Left ventricle myocardium inferior (tissue), 1 donor: ENCODE measurements at places on chromosomes 6 and 20.
A peak's percentile ranks its signal among the peaks of the same experiment; 100 is the strongest.

DNA sequence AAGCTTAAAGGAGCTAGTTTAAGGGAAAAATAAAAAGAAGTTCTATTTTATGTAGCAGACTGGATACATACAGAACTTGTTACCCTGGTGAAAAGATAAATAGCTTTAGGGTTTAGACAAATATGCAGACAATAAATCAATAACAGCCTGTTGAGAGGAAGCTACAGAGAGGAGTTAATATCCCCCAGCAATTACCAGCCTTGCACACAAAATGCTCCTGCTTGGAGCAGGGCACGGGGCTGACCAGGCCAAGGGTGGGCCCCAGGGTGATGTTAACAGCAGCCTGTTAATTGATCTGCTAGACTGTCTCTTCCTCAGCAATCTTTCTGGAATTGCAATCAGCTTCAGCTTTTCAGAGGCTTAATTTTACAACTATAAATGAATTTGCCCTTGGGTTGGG lies 125.1 kb upstream of the SOX4 start:
- DNase-seq, result no peak
- H3K27ac ChIP-seq, result no peak overlapping the region
- H3K4me1 ChIP-seq, result no peaks in the 10 kb centered on the region
- no peak overlapping the region for H3K4me3 ChIP-seq

- H3K4me3 ChIP-seq, result no peak overlapping the region
- no peaks in the 10 kb centered on the region for H3K4me1 ChIP-seq
- no peak for DNase-seq
- H3K36me3 ChIP-seq, result no peaks in the 10 kb centered on the region
These were observed 203.7 kb downstream of the SYNDIG1 start for GRCh38 chr20:24672886-24673677.

GRCh38 chr6:36544228-36544627 lies 3.1 kb downstream of the STK38 start:
- peak overlapping the region; percentile 99 for H3K4me3 ChIP-seq
- no peak for DNase-seq
- H3K27me3 ChIP-seq, result no peaks in the 10 kb centered on the region

DNA sequence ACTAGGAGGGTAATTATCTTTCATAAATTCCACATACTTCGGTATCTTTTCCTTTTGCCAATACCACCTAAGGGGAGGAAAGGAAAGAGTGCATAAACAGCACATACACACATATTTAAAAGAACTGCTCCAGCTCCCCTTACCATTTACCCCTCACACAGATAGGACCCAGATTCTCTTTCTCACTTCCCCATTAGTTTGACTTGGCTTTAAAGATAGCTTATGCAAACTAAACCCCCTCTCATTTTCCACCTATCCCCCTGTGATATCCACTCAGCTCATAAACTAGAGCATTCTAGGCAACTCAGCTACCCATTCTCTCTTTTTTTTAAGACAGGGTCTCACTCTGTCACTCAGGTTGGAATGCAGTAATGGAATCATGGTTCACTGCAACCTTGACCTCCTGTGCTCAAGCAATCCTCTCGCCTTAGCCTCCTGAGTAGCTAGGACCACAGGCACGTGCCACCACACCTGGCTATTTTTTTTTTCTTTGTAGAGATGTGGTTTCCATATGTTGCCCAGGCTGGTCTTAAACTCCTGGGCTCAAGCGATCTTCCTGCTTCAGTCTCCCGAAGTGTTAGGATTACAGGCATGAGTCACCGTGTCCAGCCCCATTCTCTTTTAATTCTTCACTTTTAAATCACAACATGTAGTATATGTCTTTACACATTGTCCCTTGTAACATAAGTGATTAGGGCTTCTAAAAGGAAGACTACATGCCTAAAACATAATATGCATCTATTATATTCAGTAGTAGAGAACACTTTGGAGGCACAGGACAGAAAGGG lies 4.0 kb downstream of the FUCA2 start:
- no peak overlapping the region for H3K27ac ChIP-seq
- H3K27me3 ChIP-seq, result no peaks in the 10 kb centered on the region
- no peak for DNase-seq
- peaks cover 45% of the 10 kb centered on the region for H3K36me3 ChIP-seq
- H3K4me1 ChIP-seq, result peaks cover 38% of the 10 kb centered on the region

- no peak overlapping the region for H3K27ac ChIP-seq
- H3K36me3 ChIP-seq, result no peaks in the 10 kb centered on the region
- peaks cover 21% of the 10 kb centered on the region for H3K4me1 ChIP-seq
- H3K4me3 ChIP-seq, result peak overlapping the region; percentile 70
- H3K27me3 ChIP-seq, result peaks cover 63% of the 10 kb centered on the region
- no peak for DNase-seq
These were observed 12.7 kb upstream of the RBPJL start for GRCh38 chr20:45294003-45294368.

DNA sequence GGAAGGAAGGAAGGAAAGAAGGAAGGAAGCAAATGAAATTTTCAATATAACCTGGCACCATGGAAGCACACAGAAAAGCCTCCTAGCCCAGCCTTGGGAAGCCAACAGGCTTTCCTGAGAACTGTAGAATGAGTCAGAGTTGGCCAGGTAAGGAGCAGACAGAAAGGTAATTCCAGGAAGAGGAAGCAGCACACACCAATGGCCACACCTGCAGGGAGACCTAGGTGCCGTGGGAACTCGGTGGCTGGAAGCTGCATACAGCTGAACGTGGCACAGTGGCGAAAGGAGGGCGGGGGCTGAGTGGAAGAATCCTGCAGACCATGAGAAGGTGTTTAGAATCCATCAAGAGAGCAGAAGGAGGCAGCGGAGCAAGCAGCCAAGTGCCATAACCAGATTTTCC lies 224.8 kb upstream of the RREB1 start:
- DNase-seq, result no peak
- H3K27me3 ChIP-seq, result no peaks in the 10 kb centered on the region
- H3K4me3 ChIP-seq, result no peak overlapping the region
- H3K4me1 ChIP-seq, result peaks cover 15% of the 10 kb centered on the region
- no peak overlapping the region for H3K27ac ChIP-seq

- no peak for DNase-seq
- H3K27ac ChIP-seq, result no peak overlapping the region
- no peak overlapping the region for H3K4me3 ChIP-seq
- H3K27me3 ChIP-seq, result peaks cover 55% of the 10 kb centered on the region
These were observed 153.6 kb downstream of the FOXA2 start for GRCh38 chr20:22430746-22431168.

DNA sequence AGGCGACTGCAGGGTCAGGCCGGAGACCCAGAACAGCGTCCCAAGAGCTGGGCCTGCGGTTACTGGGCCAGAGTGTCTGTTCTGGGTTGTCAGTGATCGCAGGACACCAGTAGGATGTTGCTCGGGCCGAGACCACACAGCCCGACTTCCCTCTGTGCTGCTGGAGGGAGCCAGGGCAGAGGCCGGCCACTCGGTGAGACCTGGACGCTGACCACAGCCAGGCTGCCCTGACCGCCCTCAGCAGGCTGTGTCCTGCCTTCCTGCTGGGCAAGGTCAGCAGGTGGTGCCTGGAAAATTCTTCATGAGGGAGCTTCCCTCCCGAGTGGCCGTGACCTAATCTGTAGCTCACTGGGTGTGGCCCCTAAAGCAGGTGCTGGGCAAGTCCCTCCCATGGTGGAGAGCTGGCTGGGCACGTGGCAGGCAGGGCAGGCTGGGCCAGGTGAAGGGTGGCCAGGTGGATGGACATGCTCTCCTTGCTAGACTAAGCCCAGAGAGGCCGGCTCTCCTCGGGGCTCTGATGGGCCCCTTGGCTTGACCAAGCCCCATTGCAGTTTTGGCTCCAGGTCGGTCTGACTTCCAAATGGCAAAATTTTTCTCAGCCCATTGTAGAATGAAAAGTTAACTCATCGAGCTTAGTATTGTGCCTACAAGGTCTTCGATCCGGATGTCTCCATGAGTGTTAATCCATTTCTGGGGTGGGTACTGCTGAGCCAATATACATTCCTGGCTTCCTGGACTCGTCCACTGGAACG lies 1.9 kb downstream of the SLCO4A1 start:
- peak overlapping the region; percentile 81 for H3K4me3 ChIP-seq
- H3K4me1 ChIP-seq, result peaks cover 82% of the 10 kb centered on the region
- H3K27me3 ChIP-seq, result peaks cover 57% of the 10 kb centered on the region
- peak overlapping the region; percentile 86 for H3K27ac ChIP-seq
- H3K36me3 ChIP-seq, result peaks cover 2% of the 10 kb centered on the region

- peaks cover 23% of the 10 kb centered on the region for H3K4me1 ChIP-seq
- no peaks in the 10 kb centered on the region for H3K27me3 ChIP-seq
- H3K27ac ChIP-seq, result peak overlapping the region; percentile 62
- H3K4me3 ChIP-seq, result no peak overlapping the region
- H3K36me3 ChIP-seq, result peaks cover 76% of the 10 kb centered on the region
These were observed 150.9 kb downstream of the DST start for GRCh38 chr6:56491606-56492328.

GRCh38 chr6:88512951-88513350 lies 346.8 kb upstream of the CNR1 start:
- no peak overlapping the region for H3K4me3 ChIP-seq
- H3K4me1 ChIP-seq, result no peaks in the 10 kb centered on the region
- no peaks in the 10 kb centered on the region for H3K27me3 ChIP-seq
- no peaks in the 10 kb centered on the region for H3K36me3 ChIP-seq
- no peak for DNase-seq

DNA sequence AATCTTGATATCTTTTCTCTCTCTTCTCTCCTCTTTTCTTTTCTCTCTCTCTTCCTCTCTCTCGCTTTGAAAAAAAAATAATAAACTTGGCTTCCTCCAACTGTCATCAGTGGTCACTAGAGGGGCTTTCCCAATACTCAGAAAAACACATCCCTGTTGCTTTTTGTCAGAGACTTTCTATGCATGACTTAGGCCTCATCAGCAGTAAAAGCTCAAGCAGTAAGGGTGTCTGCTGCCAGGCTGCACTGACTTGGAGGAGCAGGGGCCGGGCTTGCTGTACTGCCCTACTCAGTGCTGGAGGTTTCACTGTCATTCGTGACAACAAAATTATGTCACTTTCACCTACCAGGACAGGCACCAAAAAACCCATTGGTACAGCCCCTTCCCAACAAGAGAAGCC lies 272.0 kb downstream of the ADGB start:
- no peaks in the 10 kb centered on the region for H3K36me3 ChIP-seq
- no peaks in the 10 kb centered on the region for H3K27me3 ChIP-seq
- H3K27ac ChIP-seq, result no peak overlapping the region
- H3K4me3 ChIP-seq, result no peak overlapping the region
- no peak for DNase-seq

DNA sequence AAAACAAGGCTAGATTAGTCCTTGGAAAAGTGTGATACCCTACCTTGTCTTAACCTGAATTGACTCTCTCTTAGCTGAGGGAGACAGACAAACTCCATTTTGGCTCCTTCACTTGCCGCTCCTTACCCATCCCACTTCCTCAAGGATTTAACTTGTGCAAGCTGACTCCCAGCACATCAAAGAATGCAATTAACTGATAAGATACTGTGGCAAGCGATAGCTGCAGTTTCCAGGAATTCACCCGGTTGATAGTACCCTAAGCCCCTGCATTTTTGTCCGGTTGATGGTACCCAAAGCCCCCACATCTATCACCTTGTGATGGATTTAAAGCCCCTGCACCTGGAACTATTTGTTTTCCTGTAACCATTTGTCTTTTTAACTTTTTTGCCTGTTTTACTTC lies 1.9 kb upstream of the SERINC3 start:
- no peak for DNase-seq
- H3K4me1 ChIP-seq, result peaks cover 36% of the 10 kb centered on the region
- H3K36me3 ChIP-seq, result no peaks in the 10 kb centered on the region
- no peaks in the 10 kb centered on the region for H3K27me3 ChIP-seq
- H3K27ac ChIP-seq, result no peak overlapping the region

DNA sequence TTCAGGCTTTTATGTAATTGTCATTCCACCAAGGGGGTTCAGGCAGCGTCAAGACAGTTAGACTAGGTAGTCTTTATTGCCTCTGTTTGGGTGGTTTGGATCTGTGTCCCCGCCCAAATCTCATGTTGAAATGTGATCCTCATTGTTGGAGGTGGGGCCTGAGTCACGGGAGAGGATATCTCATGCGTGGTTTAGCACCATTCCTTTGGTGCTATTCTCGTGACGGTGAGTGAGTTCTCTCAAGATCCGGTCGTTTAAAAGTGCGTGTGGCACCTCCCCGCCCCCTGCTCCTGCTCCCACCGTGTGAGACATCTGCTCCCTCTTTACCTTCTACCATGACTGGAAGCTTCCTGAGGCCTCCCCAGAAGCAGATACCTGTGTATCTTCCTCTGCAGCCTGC lies 51.3 kb upstream of the FOXC1 start:
- no peaks in the 10 kb centered on the region for H3K36me3 ChIP-seq
- H3K4me3 ChIP-seq, result no peak overlapping the region
- peaks cover 29% of the 10 kb centered on the region for H3K27me3 ChIP-seq
- no peak overlapping the region for H3K27ac ChIP-seq

GRCh38 chr6:1136827-1137226 lies 175.1 kb upstream of the FOXQ1 start:
- DNase-seq, result no peak
- H3K4me1 ChIP-seq, result peaks cover 1% of the 10 kb centered on the region
- no peak overlapping the region for H3K27ac ChIP-seq
- H3K27me3 ChIP-seq, result no peaks in the 10 kb centered on the region

GRCh38 chr20:61902221-61902869 lies 163.3 kb downstream of the TAF4 start:
- H3K27ac ChIP-seq, result no peak overlapping the region
- H3K27me3 ChIP-seq, result peaks cover 89% of the 10 kb centered on the region
- no peaks in the 10 kb centered on the region for H3K36me3 ChIP-seq
- no peaks in the 10 kb centered on the region for H3K4me1 ChIP-seq

DNA sequence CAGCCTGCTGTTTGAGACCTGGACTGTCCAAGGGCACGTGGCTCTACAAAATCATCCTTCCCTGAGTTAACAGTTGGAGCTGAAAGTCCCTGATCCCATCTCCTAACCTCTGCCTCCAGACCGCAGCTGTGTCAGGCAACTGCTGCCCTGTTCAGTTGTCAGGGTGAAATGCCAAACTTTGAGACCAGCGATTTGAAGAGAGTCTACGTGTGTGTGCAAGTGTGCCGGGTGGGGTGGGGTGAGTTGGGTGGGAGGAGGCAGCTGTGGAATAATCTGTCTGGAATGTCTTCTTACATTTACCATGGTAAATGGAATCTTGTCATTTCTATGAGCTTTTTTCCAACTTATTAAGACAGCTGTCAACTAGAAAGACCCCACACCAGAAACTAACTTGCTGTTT lies 81.0 kb upstream of the FAM8A1 start:
- H3K4me1 ChIP-seq, result no peaks in the 10 kb centered on the region
- H3K27ac ChIP-seq, result no peak overlapping the region
- H3K36me3 ChIP-seq, result peaks cover 14% of the 10 kb centered on the region
- H3K4me3 ChIP-seq, result no peak overlapping the region

DNA sequence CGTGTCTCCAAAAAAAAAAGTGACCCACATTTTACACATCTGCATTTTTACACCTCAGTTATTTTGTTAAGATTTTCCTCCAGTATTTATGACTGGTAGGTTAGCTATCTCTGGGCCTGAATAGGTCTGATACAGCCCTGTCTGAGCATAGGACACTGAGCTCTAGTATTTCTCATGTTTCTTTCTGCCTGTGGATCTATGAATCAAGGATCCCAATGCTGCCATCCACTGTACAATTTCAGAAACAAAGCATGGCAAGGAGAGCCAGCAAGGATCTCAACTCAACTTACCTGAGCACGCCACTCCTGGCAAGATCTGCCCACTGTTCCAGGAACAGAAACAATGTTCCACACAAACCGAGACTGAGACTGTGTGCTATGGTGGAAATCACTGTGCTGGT lies 36.4 kb upstream of the ENPP5 start:
- no peak overlapping the region for H3K4me3 ChIP-seq
- H3K27me3 ChIP-seq, result no peaks in the 10 kb centered on the region
- H3K27ac ChIP-seq, result no peak overlapping the region
- no peaks in the 10 kb centered on the region for H3K36me3 ChIP-seq
- H3K4me1 ChIP-seq, result no peaks in the 10 kb centered on the region
